Naive thymus-derived CD8-positive, alpha-beta T cell (primary cell): ENCODE measurements at places on chromosomes 16 and 17. TPM values are rescaled to one million over a fixed set of nuclear protein-coding genes. Genes with fewer than 3 reads are reported as not detected.

- H3K36me3 ChIP-seq = no peaks in the 10 kb centered on the region
- H3K4me3 ChIP-seq = no peak overlapping the region
- no peak for DNase-seq
- no peaks in the 10 kb centered on the region for H3K27me3 ChIP-seq
Observed at GRCh38 chr17:61289408-61290385, 109.9 kb upstream of the TBX2 start.

- H3K27me3 ChIP-seq = peaks cover 34% of the 10 kb centered on the region
Observed at GRCh38 chr17:72592242-72592966, 471.6 kb downstream of the SOX9 start.

- H3K4me1 ChIP-seq = no peaks in the 10 kb centered on the region
- DNase-seq = no peak
- H3K36me3 ChIP-seq = peaks cover 63% of the 10 kb centered on the region
- H3K27me3 ChIP-seq = no peaks in the 10 kb centered on the region
- no peak overlapping the region for H3K4me3 ChIP-seq
Observed at GRCh38 chr16:81695321-81696165, 83.5 kb upstream of the PLCG2 start.

DNA sequence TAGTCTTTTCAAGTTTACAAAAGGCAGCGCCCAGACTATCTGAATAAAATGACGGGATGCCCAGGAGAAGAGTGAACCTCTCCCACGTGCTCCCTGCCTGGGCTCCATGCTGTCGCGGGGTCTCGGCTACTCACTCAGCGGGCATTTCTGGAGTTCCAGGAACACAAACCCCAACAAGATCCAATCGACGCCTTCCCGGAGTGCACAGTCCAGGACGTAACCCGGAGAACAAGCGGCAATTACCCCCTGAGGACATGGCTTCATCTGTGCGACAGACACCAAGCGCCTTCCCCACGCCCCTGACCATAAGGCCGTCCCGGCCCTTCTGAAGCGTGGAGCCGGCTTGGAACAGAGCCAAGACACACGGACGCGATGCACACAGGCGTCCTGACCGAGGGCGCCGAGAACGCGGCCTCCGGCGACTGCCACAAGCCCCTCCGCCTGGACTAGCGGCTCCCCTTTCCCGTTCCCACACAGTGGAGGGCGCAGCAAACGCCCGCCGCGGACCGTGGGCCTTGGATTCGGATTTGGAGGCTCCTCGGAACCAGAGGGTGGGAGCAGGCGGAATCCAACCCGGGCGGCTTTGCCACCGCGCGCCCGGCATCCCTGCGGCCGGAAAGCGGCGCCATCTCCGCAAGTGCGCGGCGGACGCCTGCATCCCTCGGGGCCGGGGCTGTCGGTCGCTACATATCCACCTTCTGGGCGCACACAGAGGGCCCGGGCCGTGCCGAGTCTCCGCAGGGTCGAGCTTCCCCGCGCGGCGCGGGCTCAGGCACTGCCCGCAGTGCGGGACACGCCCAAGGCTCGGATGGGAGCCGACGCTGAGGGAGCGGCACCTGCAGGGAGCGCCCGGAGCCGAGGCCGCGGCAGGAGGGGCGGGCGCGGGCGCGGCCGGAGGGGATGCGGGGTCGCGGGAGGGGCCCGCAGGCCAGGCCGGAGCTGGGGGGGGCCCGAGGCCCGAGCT, 725 bp downstream of the ABCA3 start:
- H3K4me3 ChIP-seq = peak overlapping the region; percentile 85
- no peaks in the 10 kb centered on the region for H3K36me3 ChIP-seq
- H3K27ac ChIP-seq = peak overlapping the region; percentile 66
- H3K27me3 ChIP-seq = no peaks in the 10 kb centered on the region
- peaks cover 25% of the 10 kb centered on the region for H3K4me1 ChIP-seq

DNA sequence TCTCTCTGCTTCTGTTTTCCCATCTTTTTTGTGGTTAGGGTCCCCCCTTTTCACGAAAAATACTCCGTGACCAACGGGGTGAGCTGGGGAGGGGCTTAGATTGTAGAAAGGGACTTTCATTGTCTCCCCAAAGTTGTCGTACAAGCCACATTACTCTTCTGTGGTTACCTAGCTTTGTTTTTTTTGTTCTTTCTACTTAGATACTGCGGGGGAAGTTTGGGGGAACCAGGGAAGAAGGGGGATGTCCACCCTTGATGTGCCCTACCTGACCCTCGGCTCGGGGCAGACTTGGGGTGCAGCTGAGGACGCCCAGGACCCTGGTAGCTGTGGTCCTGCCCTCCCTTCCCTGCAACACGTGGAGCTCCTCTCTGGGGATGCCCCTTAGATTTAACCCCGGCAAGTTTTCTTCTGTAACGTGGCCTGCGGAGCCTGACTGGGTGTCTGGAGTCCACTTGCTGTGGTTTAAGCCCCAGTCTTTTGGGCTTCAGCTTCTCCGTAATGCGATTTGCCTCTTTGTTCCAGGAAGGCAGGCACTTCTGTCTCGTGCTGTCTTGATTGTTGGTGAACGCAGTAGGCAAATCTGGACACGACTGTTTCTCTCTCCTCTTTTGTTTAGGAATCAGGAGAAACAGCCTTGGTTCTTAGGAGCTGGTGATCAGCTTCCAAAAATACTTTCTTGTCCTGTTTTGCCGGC, 892 bp downstream of the ABCC1 start:
- no peaks in the 10 kb centered on the region for H3K27me3 ChIP-seq
- H3K27ac ChIP-seq = peak overlapping the region; percentile 98
- DNase-seq = peak; percentile 50
- peaks cover 25% of the 10 kb centered on the region for H3K4me1 ChIP-seq
- H3K4me3 ChIP-seq = peak overlapping the region; percentile 89

DNA sequence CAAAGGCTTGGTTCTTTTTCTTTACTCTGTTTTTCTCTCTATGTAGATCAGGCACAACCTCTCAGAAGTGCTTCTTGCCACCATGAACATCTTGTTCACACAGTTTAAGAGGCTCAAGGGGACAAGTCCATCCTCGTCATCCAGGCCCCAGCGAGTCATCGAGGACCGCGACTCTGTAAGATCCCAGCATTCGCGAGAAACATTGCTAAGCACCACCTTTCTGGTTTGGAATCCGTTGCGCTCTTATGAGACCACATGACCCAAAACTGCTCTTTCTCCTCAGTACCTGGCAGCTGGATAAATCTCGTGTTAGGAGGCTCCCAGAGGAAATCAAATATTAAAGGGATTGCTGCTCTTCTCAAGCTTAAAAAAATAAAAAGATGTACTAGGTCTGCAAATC, 23.3 kb upstream of the SLC12A3 start:
- peaks cover 35% of the 10 kb centered on the region for H3K36me3 ChIP-seq
- H3K4me3 ChIP-seq = no peak overlapping the region
- no peak overlapping the region for H3K27ac ChIP-seq

DNA sequence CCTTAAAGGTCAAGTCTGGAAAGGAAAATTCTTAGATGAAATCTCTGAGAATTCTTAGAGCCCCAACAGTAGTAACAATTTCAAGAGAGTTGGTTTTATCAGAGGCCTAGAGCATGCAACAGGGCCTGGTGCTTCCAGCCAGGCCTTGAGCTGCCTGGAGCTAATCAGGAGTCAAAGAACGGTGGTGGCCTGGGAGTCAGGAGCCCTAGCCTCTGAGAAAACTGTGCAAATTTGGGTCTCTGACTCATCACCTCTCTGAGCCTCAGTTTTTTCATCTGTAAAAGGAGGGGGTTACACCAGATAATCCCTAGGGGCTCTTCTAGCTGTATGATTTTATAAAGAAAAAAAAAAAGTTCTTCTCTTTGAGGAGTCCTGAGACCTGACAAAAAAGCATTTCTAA, 227.3 kb upstream of the RPL38 start:
- H3K4me1 ChIP-seq = no peaks in the 10 kb centered on the region
- no peaks in the 10 kb centered on the region for H3K36me3 ChIP-seq
- DNase-seq = no peak
- no peak overlapping the region for H3K27ac ChIP-seq
- no peak overlapping the region for H3K4me3 ChIP-seq
- H3K27me3 ChIP-seq = peaks cover 3% of the 10 kb centered on the region

DNA sequence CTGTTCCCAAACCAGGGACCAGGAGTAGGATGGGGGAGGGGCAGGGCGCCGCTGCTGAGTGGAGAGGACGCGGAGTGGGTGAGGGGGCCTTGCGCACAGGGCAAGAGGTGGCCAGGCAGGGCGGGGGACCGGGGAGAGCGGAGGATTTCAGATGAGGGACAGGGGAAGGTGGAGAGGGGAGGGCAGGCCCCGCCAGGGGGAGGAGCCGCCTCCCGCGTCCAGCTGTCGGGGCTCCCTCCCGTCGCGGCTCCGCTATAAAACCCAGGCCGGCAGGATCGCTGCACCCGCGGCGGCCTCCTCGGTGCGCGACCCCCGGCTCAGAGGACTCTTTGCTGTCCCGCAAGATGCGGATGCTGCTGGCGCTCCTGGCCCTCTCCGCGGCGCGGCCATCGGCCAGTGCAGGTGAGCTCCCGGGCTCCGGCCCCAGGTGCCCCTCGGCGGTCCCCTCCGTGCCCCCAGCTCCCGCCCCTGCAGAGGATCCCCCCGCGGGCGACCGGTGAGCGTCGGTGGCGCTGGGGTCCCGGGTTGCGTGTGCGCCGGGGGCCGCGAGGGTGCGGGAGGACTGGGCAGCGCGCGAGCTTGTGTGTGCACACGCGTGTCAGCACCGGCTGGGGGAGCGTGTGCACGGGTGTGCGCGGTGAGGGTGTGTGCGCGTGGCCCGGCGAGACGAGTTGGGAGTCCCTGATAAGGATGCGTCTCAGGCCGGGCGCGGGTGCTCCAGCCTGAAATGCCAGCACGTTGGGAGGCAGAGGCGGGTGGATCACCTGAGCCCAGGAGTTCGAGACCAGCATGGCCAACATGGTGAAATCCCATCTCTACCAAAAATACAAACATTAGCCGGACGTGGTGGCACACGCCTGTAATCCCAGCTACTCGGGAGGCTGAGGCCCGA, at the start of gene CA4:
TSS of gene CA4 (plus strand) at position 283 of the 892 bp plus-strand sequence. CDS start at position 345, 62 bp downstream.
- DNase-seq = no peak
- no peak within 1 kb of the TSS for H3K27ac ChIP-seq
- H3K27me3 ChIP-seq = peaks cover 27% of the 10 kb centered on the region
- H3K4me3 ChIP-seq = peak within 1 kb of the TSS; percentile 68

DNA sequence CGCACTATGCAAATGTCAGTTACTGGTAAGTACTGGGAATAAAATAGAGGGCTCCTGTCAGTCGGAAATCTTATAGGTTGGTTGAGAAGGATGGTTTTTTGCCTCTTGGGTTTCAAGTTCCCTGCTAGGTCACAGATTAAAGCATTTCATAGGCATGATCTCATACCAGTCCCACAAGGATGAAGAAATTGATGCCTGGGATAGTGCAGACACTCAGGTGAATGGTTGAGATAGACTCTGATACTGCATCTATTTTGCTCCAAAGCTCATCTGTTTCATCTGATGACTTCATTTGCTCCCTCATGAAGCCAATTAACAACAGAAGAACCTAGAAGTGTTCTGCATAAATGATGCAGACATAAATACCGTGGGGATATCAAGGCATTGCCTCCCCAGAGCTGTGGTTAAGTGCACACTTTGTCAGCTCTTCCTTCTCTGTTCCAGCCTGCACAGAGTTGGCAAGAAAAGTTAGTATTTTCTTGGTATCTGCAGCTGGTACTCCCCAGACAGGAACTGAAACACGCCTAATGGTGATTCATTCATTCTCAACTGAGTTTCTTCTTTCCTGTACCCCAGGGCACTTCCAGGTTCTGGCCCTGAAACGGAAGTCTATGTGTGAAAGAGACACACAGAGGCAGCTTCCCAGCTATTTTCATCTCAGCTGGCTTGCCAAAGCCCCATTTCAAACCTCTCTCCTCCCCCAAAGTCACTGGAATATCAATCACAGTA, 418.3 kb upstream of the SALL1 start:
- peaks cover under 1% of the 10 kb centered on the region for H3K27me3 ChIP-seq
- DNase-seq = no peak
- no peak overlapping the region for H3K27ac ChIP-seq
- no peak overlapping the region for H3K4me3 ChIP-seq
- no peaks in the 10 kb centered on the region for H3K4me1 ChIP-seq
- no peaks in the 10 kb centered on the region for H3K36me3 ChIP-seq

DNA sequence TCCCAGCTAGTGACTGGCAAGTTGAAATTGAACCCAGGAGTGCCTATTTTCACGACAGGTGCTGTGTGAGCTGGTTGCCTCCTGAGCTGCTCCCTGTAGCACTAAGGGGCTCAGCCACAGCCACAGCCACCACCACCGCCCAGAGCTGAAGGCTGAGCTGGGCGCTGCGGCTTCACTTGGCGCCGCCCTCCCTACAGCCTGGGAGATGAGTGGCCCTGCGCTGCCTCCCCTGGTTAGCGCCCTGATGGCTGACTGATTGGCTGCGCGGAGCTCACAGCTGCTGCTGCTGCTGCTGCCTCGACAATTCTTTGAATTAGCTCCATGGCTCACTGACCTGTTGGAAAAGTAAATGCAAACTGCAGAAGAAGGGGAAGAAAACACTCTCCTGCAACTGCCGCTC, 91.8 kb upstream of the TMEM132E start:
- H3K27me3 ChIP-seq = peaks cover 83% of the 10 kb centered on the region
- H3K36me3 ChIP-seq = no peaks in the 10 kb centered on the region
- H3K27ac ChIP-seq = no peak overlapping the region
- no peak overlapping the region for H3K4me3 ChIP-seq

GRCh38 chr16:55482056-55482455, 3.1 kb downstream of the MMP2 start:
- H3K4me1 ChIP-seq = no peaks in the 10 kb centered on the region
- no peak for DNase-seq
- no peaks in the 10 kb centered on the region for H3K36me3 ChIP-seq
- peaks cover 19% of the 10 kb centered on the region for H3K27me3 ChIP-seq
- no peak overlapping the region for H3K4me3 ChIP-seq

DNA sequence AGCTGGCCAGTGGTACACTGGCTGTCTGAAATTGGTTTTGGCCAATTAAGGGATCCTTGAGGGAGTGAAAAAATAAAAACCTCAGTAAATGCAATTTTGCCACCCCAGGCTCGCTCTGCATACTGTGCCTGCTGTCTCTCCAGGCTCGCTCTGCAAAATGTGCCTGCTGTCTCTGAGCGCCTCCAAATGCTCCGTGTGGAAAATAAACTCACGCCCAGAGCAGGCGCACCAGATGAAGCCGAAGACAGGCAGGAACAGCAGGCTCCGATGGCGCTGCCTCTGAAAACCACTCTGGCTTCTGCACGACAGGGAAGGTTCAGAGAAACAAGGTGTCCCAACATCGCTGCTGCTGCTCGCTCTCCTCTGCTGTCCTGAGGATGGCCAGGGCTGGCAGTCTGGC, 29.1 kb downstream of the SNN start:
- no peaks in the 10 kb centered on the region for H3K36me3 ChIP-seq
- peaks cover 27% of the 10 kb centered on the region for H3K4me1 ChIP-seq
- no peak overlapping the region for H3K4me3 ChIP-seq

GRCh38 chr16:75423723-75424104, 9.6 kb downstream of the CFDP1 start:
- H3K4me3 ChIP-seq = no peak overlapping the region
- H3K36me3 ChIP-seq = no peaks in the 10 kb centered on the region
- DNase-seq = no peak
- H3K4me1 ChIP-seq = peaks cover 46% of the 10 kb centered on the region
- peak overlapping the region; percentile 57 for H3K27ac ChIP-seq
- no peaks in the 10 kb centered on the region for H3K27me3 ChIP-seq

GRCh38 chr17:40457369-40457768, 14.1 kb downstream of the IGFBP4 start:
- H3K4me1 ChIP-seq = no peaks in the 10 kb centered on the region
- H3K36me3 ChIP-seq = no peaks in the 10 kb centered on the region
- H3K27ac ChIP-seq = no peak overlapping the region
- H3K4me3 ChIP-seq = no peak overlapping the region
- DNase-seq = no peak

Gene SLC12A4
- 5.6 TPM for polyA plus RNA-seq

Gene HNF1B
- polyA plus RNA-seq = not detected

Gene CRYM
- polyA plus RNA-seq = not detected

Gene TBC1D28
- not detected for polyA plus RNA-seq

Gene HOXB8
- not detected for polyA plus RNA-seq

Gene INPP5K
- polyA plus RNA-seq = 75.4 TPM

Gene PPP1R9B
- polyA plus RNA-seq = 0.84 TPM

Gene RUNDC3A
- not detected for polyA plus RNA-seq

Gene IQCK
- polyA plus RNA-seq = 2.5 TPM

Gene KRT222
- 0.09 TPM for polyA plus RNA-seq

Gene SSTR5
- polyA plus RNA-seq = not detected
